Activated CD4-positive, alpha-beta T cell treated with anti-CD3 and anti-CD28 coated beads, Interleukin-2, amount 50 U/mL, for 48 hours (primary cell): ENCODE measurements at places on chromosomes 16 and 17.

- no peak for DNase-seq
These were observed 338.5 kb downstream of the MAF start for GRCh38 chr16:79261944-79262552.

- DNase-seq, result no peak
These were observed 34.0 kb downstream of the TIMM22 start for GRCh38 chr17:1030684-1031532.

DNA sequence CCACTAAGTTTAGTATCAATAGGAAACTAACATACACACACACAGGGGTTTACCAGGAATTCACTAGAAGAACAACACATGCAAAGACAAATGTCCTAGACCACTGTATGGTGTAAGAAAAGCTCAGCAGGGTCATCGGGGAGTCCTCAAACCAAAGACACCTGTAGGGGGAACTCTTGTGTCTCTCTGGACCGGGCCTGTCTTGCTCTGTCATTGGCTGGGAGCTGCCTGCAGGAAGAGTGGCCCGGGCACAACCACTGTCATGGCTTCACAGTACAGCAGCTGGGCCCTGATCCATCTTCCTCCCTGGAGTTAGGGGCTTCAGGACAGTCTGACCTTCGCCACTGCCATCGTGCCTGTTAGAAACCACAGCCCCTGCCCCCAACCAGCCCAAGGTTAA lies 263.6 kb upstream of the DYNLRB2 start:
- no peak for DNase-seq

DNA sequence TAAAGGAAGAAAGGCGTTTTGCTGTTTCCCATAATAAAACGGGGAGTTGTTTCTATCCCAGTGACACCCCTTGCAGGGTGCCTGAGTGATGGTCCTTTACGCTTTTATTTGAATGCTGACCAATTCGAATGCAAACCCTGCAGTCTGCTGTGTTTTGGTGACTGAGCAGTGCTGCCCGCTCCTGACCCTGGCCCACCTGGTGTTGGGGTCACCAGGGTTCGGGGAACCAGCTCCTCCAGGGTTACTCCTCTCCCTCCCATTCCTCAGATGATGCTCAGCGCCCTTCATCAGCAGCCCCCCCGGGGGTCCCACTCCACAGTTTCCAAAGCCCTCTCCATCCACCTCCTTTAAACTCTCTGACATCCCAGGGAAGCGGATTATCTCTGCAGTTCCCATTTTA lies 6.0 kb downstream of the CA4 start:
- no peak for DNase-seq

DNA sequence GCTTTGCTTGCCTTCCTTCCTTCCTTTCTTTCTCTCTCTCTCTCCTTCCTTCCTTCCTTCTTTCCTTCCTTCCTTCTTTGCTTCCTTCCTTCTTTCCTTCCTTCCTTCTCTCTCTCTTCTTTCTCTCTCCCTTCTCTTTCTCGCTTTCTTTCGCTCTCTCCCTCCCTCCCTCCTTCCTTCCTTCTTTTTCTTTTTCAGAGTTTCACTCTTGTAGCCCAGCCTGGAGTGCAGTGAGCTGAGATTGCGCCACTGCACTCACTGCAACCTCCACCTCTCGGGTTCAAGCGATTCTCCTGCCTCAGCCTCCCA lies 17.9 kb downstream of the FOXJ1 start:
- DNase-seq, result no peak

- DNase-seq, result no peak
These were observed 62.4 kb upstream of the PLCG2 start for GRCh38 chr16:81716478-81717225.

DNA sequence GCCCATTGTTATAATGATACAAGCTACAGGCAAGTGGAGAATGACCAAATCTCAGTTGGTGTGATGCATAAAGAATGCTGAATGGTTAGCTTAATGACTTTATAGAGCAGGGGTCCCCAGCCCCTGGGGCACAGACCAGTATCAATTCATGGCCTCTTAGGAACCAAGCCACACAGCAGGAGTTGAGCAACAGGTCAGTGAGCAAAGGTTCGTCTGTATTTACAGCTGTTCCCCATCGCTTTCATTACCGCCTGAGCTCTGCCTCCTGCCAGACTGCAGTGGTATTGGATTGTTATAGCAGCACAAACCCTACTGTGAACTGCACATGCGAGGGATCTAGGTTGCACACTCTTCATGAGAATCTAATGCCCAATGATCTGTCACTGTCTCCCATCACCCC lies 114.0 kb upstream of the ZFHX3 start:
- no peak for DNase-seq

- no peak for DNase-seq
These were observed 15.5 kb upstream of the NAGLU start for GRCh38 chr17:42520540-42520951.

DNA sequence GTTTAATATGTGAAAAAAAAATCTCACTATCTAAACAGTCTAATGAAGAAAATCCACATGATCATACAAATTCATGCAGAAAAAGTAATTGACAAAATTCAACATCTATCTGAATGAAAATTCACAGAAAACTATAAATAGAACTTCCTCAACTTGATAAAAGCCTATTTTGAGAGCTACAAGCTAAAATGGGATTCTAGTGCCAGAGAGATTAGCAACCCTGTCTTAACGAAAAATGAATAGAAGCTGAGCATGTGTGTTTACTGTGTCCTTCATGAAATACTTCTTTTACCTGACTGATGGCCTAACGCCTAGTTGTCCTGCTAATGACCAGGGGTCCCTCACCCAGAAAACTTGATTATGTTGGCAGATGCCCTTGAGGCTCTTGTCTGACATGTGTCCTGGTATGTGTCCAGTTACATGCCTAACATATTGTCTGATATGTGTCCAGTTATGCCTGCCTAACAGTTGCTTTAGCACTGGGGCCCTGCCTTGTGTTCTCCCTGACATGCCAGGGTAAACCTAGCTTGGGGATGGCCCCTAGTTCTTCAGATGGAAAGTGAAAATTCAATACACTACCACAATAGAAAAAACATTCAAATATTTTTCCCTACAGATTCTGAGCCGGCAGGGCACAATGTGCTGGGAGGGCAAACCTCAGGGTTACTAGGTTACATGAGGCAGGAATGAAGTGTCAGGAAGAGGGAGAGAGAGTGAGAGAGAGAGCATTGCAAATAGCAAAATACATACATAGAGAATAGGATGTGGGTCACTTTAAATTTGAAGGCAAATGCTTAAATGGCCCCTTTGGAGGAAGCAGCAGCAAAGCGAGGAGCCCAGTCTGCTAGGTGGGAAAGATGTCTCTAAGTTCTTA lies 834.0 kb downstream of the CDH11 start:
- no peak for DNase-seq

DNA sequence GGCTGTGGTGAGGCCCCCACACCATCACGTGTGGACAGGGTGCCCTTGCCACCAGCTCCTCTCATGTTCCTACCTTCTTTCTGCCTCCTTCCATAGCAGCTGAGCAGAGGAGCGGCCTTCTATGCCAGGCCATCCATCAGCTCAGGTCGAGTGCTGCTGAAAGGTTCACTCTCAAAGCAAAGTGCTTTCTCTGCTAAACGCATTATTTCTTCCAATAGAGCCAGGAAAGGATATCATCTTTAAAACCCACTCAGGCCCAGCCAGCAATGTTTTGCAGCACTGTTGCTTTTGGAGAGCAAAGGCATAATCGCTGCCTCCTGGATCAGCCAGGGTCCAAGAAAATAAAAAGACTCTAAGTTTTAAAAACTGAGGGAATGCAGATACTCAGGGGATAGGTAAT lies 54.9 kb upstream of the GPRC5B start:
- no peak for DNase-seq

GRCh38 chr17:80384078-80384960 lies 30.6 kb upstream of the ENDOV start:
- no peak for DNase-seq

DNA sequence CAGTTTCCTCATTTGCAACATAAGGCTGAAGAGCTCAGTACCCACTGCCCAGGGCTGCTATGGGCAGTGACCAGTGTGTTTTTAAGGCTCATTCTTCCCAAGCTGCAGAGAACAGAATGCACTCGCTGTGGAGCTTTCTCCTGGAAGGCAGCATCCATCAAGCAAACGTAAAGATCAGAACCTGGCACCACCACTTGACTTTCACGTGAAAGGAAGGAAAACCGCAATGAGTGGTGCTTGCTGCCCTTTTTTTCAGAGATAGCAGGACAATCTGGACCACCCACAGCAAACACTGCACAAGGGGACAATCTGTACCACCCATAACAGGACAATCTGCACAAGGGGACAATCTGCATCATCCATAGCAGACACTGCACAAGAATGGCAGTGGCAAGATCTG lies 11.2 kb downstream of the CSNK1D start:
- no peak for DNase-seq

DNA sequence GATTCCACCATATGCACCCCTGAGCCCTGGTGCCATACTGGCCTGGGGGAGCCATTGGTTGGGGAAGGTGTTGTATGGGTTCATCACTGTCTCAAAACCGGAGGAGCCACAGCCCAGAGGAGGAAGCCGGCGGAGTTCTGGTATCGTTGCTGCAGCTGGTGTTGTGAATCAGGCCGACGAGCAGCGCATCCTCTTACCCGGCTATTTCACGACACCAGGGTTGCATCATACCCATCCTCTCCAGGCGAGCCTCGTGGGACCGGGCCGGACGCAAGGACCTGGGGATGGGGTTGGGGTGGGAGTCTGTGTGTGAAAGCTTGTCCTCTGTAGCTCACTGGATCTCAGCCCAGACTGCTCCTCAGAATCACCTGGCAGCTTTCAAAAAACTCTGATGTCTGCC lies 6.6 kb upstream of the SLC12A3 start:
- no peak for DNase-seq

GRCh38 chr17:37025238-37025637 lies 76.5 kb downstream of the AATF start:
- DNase-seq, result no peak

GRCh38 chr16:87924041-87924810 lies 12.1 kb downstream of the CA5A start:
- DNase-seq, result no peak

GRCh38 chr17:30519166-30519565 lies 42.0 kb downstream of the GOSR1 start:
- no peak for DNase-seq

DNA sequence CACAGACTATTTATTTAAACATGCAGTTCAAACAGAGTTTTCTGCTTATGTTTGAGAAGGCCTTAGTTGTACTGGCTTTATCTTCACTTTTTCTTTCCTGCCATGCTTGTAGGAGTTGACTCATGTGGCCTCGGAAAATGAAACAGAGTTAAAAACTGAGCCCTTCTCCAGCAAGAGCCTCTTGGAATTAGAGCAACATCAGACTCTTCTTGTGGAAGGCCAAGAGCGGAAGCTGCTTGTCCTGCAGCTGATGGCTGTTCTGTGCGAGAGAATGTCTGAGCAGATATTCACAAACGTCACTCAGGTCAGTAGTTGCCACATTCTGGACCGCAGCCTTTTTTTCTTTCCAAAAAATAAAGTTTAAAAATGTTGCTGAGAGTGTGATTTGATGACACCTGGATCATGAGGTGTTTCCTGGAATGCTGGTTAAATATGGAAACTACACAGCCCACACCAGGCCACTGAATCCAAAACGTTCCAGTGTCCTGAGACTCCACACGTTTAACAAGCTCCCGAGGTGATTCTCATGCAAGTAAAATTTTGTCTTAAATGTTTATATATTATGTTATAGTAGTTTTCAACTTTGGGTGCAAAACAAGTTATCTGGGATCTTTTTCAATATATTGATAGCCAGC lies 65.9 kb downstream of the TANGO6 start:
- DNase-seq, result no peak

DNA sequence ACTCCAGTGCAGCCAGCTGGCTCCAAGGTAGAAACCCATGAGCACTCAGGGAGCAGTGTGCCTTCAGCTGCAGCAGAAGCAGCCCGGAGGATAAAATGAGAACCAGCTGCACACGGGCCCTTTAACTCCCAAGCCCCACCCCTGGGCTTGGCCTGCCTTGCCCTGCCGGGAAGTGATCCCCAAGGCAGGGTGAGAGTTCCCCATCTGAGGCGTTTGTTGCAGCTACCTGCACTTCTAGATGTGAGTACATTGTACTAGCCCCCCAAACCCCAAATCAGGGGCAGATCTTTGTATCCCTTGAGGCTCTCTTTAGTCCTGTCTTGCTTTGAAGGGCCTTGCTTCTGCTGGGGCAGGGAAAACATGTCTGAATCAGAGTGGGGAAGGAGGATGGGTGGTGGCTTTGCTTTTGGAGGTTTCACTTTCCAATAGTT lies at the start of gene MVP:
Gene MVP, plus strand, starts transcription at position 192 of the 431 bp plus-strand sequence. CDS start 10,088 bp downstream, outside the sequence.
- peak; percentile 70 for DNase-seq

- no peak for DNase-seq
These were observed 2283.8 kb downstream of the TP53TG3F start for GRCh38 chr16:35743101-35743692.

GRCh38 chr17:48611681-48612455 lies 1.1 kb upstream of the HOXB7 start:
- DNase-seq, result peak; percentile 39
